Activated T-helper 1 cell treated with anti-CD3 and anti-CD28 coated beads, Interleukin-2, amount 50 U/mL, for 16 hours (primary cell): ENCODE measurements at places on chromosomes 3 and 15.

GRCh38 chr3:4425707-4426106 is 41.4 kb downstream of the SUMF1 start:
- no peak for DNase-seq

DNA sequence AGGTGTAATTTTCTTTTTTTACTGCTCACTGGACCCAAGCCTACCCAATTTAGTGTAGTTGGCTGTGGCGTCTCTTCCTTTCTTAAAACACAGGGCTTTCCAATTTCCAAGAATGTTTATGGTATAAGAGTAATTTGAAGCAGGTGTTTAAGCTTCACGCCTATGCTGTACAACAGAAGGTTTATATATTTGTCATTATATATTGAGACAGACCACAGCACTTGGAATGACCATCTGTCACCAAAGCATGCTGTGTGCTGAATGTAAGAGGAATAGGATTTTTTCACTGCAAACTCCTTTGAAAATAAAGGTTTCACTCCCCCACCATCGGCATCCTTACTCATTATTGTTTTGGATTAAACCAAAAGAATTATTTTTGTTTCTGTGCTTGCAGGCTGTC is 325.7 kb downstream of the OTOL1 start:
- no peak for DNase-seq

- DNase-seq = no peak
Observed at GRCh38 chr3:79354179-79354688, 413.6 kb downstream of the ROBO1 start.

DNA sequence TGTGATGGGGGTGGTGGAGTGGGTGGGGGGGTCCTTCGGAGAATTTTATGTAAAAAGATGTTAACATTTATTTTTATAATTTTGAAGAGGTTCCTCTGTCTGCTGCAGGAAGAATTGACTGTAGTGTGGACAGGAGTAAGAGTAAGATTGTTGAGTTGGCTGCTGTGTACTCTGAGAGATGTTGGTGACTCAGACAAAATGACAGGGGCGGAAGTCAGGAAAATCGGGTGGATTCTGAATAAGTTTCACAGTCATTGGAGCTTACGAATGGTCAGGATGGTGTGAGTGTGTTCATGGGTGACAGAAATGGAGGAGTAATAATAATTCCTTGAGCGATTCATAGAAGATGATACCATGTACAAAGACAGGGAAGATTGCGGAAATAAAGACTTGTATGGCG is 420.0 kb downstream of the ROBO2 start:
- DNase-seq = no peak

GRCh38 chr15:66452420-66452819 is 45.1 kb downstream of the SNAPC5 start:
- no peak for DNase-seq

DNA sequence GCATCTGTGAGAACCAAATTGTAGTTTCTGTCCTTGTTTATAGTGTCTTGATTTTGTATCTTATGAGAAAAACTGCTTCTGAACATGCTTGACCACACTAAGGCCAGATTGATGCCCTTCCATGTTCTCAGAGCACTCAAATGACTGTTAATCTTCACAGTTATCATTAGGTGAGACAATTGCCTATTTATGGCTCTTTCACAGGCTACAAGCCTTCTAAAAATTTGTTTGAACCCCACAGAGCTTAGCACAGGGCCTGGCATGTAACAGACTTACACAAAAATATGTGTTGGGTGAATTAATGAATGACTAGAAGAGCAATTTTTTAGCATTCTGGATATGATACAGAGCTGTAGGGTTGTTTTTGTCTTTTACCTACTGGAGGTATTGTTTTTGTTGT is 43.1 kb downstream of the BTLA start:
- DNase-seq = no peak

- DNase-seq = no peak
Observed at GRCh38 chr3:9583792-9584191, 30.2 kb upstream of the LHFPL4 start.

DNA sequence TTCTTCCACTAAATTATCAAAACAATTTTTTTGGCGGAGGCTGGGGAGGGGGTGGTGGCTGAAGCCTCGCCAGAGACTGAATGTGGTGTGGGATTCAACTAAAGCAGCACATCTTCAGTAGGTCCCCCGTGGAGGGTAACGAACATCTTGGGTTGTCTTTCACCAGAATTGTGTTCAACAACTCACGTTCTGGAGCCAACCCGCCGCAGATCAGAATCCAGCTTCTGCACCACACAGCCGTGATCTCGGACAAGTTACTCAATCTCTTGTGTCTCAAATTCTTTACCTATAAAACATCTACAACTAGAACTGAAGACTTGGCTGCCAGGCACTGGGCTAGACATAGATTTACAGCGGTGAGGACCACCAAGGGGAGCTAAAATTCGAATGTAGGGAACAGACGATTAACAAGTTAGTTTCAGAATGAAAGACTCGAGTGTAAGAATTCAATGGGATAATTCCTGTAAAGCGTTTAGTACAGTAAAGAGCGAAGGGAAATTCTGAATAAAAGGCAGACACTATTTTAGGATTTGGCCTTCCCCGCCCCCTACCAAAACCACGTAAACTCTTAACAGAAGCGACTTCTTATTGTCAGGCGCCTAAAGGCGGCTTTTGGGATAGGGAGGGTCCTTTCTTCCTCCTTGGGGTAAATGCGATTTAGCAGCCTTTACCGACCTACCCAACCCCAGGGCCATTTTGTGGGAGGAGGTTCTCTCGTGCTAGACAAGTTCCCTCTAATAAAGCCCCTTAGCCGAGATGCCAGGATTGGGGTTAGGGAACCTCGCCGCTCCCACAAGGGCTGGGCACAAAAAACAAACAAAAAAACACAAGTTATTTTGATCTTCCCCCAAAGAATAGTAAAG is 697 bp upstream of the RAB5A start:
- no peak for DNase-seq

- no peak for DNase-seq
Observed at GRCh38 chr3:172868582-172869200, 118.2 kb downstream of the ECT2 start.
